Tibial nerve (tissue), 4 donors: ENCODE measurements at places on chromosomes 6 and 20.

DNA sequence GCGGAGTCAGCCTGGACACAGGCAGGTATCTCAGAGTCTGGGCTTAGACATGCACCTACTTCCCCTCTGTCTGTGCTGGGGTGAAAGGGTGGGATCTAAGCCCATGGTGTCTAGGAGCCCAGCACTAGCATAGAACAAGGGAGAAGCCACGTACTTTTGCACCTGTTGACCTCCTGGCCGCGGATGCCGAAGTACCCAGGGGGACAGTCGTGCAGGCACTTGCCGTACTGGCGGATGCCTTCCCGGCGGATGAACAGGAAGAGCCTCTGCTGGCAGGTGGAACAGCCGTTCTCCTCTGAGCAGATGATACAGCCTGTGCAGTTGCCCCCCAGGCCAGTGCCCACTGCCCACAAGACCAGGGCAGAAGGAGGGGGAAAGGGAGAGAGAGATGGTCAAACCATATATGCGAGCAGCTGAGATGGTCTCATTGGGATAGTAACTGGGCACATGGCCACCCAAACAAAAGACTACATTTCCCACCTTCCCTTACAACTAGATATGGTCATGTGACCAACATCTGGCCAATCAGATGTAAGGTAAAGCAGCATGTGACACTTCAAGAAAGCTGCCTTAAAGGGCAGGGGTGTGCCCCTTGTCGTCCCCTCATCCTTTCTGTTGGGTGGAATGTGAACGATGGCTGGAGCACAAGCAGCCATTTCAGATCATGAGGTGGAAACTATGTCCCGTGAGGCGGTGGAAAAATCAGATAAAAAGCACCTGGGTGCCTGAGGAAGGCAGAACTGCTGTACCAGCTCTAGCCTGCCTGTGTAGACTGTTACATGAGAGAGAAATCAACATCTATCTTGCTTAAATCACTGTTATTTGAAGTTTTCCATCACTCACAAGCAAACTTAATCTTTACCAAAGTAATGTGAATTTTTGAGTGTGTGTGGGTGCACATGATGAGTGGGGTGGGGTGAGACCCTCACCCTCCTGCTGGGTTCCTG lies 34.0 kb downstream of the RSPO4 start:
- no peaks in the 10 kb centered on the region for H3K36me3 ChIP-seq
- DNase-seq: no peak
- no peak overlapping the region for H3K27ac ChIP-seq
- no peak overlapping the region for H3K4me3 ChIP-seq
- H3K27me3 ChIP-seq: no peaks in the 10 kb centered on the region

GRCh38 chr6:156963712-156964700 lies 186.8 kb downstream of the ARID1B start:
- H3K27ac ChIP-seq: peak overlapping the region; percentile 62
- H3K27me3 ChIP-seq: no peaks in the 10 kb centered on the region
- no peak for DNase-seq
- H3K4me1 ChIP-seq: no peaks in the 10 kb centered on the region
- H3K4me3 ChIP-seq: peak overlapping the region; percentile 20

DNA sequence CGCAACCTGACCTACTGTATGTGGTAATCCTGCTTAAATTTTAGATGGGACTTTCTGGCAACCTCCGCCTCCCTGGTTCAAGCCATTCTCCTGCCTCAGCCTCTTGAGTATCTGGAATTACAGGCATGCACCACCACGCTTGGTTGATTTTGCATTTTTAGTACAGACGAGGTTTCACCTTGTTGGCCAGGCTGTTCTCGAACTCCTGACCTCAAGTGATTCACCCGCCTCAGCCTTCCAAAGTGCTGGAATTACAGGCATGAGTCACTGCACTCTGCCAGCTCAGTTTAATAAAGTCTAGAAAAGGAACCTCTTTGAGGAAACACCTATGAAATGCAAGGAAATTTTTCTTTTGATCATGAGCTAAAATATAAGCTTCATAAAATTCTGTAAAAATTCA lies 9.0 kb upstream of the PLCB4 start:
- no peaks in the 10 kb centered on the region for H3K4me1 ChIP-seq
- H3K27ac ChIP-seq: no peak overlapping the region
- no peak for DNase-seq
- no peaks in the 10 kb centered on the region for H3K27me3 ChIP-seq
- H3K36me3 ChIP-seq: no peaks in the 10 kb centered on the region

DNA sequence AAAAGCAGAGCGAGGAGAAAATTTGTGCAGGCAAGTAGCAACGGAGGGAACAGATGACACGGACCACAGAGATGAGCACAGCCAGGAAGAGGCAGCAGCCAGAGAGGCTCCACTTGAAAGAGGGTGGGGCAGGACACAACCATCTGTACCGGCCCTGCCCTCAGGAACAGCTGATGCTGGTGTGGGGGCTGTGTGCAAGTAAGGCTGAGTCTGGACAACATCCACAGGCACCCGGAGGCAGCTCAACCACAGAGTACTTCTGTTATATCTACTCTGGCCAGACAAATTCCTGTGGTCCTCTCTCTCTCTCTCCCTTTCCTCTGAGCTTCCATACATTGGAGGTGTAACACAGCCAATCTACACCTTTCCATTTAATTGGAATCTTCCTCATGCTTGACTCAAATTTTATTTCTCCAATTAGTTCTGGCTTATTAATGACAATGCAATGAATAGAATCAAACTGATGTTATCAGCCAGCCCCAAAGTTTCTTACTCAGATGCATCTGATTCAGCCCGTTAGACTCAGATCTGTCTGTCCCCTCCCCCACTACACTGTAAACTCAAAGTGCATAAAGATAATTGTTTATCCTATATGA lies 24.9 kb downstream of the KIF13A start:
- H3K27ac ChIP-seq: peak overlapping the region; percentile 20
- no peaks in the 10 kb centered on the region for H3K27me3 ChIP-seq
- H3K4me3 ChIP-seq: no peak overlapping the region
- H3K4me1 ChIP-seq: peaks cover 12% of the 10 kb centered on the region

- no peak for DNase-seq
- H3K27ac ChIP-seq: peak overlapping the region; percentile 24
- peaks cover 5% of the 10 kb centered on the region for H3K36me3 ChIP-seq
- H3K4me1 ChIP-seq: peaks cover 48% of the 10 kb centered on the region
These were observed 3.2 kb downstream of the SNX21 start for GRCh38 chr20:45836841-45837240.

DNA sequence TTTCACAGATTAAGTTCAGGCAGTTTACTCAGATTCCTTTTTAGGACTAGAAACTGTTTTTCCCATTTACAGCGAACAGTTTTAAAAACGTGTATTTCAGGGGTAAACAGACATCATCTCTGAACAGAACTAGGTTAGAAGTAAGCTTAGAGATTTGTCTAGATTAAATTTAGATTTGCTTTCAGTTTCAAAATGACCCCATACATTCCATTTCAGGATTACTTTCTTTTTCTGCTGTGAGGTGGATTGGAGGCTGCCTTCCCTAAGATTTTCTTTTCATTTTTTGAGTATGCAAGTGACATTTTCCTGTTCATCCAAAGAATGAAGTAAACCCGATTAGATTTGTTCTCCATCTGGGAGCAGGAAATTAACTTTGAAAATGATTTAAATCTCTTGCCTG lies 747.2 kb downstream of the KHDRBS2 start:
- H3K36me3 ChIP-seq: no peaks in the 10 kb centered on the region
- no peaks in the 10 kb centered on the region for H3K27me3 ChIP-seq
- no peaks in the 10 kb centered on the region for H3K4me1 ChIP-seq
- H3K4me3 ChIP-seq: no peak overlapping the region
- DNase-seq: no peak
